ENCODE measurements at places on chromosomes 3 and 15.

DNA sequence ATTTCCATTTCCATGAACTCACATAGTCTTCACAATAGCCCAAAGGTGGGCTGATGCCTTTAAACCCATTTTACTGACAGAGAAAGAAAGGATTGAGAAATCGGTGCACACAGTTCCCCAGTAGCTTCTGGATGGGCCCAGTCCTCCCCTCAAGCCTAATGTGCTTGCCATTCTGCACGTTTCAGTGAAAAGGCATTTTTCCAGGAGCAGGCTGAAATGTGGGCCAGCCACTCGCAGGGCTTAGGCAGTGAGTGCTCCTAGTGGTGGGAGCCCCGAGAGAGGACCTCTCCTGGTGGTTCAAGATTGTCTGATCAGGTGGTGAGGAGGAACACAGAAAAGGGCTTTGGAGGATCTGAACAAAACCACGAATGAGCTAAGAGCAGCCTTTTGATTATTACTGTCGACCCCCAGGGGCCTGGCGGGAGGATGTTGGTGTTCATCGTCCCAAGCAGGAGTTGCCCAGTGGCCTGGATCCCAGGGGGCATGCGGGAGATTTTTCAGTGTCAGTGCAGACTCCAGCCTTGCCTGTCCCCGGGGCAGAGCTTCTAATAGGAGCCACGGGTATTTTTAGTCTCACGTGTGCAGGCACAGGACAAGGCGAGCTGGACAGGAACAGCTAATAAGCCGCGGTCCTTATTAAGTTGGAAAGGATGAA, 8.7 kb upstream of the KY start:
- DNase-seq: no peak

GRCh38 chr3:119585856-119586570, 6.7 kb downstream of the ADPRH start:
- DNase-seq: no peak

GRCh38 chr3:50132421-50133282, 22.5 kb upstream of the SEMA3F start:
- no peak for DNase-seq

- DNase-seq: no peak
Observed at GRCh38 chr15:35911052-35911777, 365.2 kb upstream of the DPH6 start.

DNA sequence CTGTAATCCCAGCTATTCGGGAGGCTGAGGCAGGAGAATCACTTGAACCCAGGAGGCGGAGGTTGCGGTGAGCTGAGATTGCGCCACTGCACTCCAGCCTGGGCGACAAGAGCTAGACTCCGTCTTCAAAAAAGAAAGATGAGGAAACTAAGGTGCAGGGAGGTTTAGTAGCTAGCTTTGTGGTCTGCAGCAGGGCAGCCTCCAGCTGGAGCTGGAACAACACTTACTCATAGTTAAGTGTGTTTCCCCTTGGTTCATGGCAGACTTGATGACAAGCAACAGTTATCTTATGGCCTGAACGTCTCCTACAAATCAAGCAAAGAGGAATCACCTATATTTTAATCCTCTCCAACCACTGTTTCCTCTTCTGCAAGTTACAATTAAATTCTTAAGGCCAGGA, 12.6 kb downstream of the KAT2B start:
- no peak for DNase-seq

DNA sequence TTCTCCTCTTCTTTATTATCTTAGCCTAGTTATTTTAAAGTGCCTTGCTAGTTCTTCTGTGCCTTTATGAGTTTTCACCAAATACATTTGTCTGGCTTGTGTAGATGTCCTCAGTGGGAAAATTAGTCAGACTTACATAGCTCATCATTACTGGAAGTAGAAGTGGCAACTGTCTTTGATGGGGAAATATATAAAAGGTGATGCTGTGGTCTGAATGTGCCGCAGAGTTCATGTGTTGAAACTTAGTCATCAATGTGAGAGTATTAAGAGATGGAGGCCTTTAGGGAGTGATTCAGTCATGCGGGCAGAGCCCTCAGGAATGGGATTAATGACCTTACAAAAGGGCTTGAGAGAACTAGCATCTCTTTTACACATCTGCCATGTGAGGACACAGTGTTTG, 6.4 kb upstream of the ERICH6 start:
- no peak for DNase-seq

DNA sequence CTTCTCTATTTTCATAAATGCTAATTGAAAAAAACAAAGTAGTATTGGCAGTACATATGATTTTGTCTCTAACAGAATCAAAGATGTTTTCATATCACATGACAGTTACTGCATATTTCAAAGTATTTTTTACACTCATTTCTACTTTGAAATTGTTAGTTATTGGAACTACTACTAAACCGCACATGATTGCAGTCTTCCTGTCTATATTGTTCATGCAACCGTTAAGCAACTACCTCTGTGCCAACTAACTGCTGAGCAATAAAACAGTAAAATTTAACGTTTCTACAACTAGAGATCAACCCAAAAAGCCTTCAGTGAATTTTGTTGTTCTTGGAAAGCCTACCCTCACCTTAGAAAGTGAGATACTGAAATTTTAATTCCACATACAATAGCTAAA, 64.2 kb downstream of the DMXL2 start:
- DNase-seq: no peak

DNA sequence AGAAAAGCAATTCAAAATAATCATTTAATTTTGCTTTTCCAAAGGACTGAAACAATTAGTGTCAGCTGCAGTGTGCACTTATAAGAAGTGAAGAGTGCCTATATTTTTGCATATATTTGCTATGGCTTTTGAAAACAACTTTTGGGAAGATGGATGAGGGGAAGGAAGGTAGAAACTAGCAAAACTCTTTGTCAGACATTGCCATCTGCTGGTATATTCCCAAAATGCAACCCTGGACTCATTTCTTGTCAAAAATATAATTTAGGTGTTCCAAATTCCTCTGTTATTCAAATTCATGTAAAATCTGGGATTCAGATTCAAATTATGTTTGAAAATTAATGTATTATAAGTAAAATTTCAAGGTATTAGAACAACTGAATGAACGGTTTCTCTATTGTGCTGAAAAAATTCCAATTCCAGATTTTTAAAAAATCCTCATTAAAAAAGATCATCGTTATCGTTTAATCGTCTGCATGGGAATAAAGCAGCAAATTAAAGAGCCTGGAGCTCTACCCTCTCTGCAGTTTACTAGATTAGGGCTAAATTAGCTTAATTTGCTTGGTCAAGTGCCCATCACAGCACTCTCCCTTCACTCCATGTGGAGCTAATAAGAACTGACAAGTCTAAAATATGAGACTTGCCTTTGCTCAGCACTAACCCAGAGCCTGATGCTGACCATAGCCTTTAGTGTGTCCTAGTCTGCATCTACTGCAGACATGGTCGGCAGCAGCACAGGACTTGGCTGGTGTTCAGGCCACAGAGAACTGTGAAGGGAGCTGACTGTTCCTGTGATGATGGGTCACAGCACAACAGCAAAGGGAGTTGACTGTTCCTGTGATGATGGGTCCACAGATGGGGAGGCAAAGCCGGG, 67.9 kb upstream of the MITF start:
- no peak for DNase-seq

GRCh38 chr3:183268366-183268765, 15.3 kb downstream of the B3GNT5 start:
- DNase-seq: no peak

DNA sequence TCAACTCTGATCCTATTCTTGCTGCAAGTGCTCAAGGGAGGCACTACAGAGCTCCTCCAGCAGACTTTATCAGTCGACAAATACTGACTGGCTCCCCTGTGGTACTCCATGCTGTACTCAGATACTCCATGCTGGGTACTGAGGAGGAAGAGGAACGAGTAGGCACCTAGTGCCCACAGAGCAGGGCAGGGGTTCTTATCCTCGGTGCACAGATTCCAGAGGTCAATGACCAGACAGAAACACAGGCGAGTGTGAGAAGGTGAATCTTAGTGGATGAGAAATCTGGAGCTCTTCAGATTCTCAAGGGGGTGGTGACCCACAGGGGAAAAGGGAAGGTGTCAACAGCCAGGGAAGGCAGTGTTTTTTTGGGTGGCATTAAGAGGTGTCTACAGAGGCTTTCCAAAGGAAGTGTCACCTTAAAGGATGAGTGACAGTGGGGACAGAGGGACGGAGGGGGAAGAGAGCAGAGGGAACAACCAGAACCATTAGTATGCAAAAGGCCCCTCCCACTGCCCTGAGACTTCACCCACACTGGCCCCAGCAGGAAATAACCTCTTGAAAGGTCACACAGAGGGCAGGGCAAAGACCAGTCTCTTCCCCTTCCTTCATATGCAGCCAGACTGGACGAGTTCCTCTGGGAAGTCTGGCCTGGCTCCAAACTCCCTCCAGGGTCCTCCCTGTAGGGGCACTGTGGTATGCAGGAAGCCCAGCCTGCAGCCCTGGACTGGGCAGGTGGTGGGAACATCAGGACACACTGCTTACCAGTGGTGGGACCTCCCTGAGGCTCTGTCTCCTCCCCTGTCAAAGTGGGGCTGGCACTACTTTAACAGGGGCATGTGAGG, 27.5 kb downstream of the CCDC12 start:
- no peak for DNase-seq

GRCh38 chr3:8576436-8576835, 68.2 kb downstream of the SSUH2 start:
- no peak for DNase-seq

- DNase-seq: peak; percentile 49
Observed at GRCh38 chr3:168884353-168884903, 779.1 kb downstream of the MECOM start.

- DNase-seq: no peak
Observed at GRCh38 chr15:100703671-100704070, 101.3 kb downstream of the ASB7 start.

GRCh38 chr3:124115279-124115678, 123.4 kb upstream of the ROPN1 start:
- DNase-seq: no peak

DNA sequence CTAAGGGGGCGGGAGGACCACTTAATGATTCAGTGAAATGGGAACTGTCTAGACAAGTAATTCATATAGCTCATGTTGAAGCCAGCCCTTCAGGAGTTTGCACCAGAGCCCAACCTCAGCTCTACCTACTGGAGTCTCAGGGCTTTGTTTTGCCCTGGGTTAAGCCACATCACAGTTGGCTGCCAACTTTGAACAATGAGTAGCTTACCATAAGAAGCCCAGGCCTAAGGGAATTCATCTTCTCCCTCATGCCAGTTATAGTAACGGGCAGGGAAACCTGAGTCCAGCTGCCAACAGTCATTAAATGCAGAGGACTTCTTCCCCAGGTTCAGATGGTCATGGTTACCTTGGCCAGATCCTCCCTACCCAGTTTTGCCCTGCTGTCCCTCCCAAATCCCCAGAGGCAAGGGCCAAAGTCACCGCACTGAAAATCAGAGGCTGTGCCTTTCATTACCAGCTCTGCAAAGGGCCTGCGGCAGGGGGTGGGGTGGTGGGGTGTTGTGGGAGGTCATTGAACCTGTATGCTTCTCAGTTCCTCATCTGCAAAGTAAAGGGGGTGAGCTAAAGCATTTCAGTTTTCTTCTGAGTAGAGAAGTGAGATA, 302.2 kb upstream of the NR2E3 start:
- DNase-seq: no peak

DNA sequence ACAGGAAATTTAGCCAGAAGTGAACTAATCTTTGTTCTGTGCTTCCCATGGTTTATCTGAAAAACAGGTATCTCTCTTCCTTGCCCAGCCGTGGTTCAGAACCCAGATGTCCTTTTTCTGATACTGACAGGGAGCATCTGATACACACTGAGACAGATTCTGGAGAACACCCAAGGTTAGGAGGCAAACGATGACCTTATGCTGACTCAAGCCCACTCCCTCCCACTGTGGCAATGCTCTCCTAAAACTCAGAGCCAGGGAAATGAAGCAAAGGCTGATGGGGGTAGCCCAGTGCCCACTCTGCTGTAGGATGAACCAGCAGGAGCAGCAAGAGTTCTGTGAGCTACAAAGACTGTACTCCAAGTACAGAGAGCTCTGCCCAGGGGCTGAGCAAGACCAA, 225.1 kb downstream of the NTRK3 start:
- DNase-seq: no peak

DNA sequence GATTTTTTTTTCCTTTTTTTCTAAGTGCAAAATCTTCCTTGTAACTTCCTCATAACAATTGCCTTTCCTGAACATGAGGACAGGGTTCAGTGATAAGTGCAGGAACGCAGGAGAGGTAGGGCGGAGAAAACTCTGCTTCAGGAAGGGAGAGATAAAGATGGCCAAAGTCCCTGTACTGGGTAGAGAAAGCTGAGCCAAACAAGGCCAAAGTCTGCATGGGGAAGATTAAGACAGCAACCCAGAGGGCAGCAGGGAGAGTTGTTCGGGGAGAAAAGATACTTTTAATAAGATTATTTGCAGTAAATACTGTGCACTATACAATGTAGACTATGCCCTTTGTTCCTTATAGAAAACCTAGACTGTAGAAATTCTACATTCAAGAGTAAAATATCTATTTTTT, 55.4 kb upstream of the LRRFIP2 start:
- DNase-seq: no peak

GRCh38 chr15:36507458-36507857, 72.0 kb upstream of the CDIN1 start:
- no peak for DNase-seq

- DNase-seq: peak; percentile 63
Observed at GRCh38 chr3:129485721-129486663, 42.4 kb upstream of the RHO start.

DNA sequence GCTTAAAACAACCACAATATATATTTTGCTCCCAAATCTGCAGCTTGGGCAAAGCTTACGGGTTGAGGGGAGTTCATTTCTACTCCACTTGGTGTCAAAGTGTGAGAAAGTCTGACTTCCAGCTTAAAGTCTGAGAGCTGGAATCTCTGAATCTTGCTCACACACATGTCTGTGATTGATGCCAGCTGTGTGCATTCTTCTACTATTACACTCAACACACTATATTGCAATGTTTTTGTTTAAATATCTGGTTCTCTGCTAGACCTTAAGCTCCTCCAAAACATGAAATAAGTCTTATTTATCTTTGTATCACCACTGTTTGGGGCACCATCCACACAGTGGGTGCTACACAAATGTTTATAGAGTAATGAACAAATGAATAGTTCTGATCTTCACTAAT, 36.7 kb upstream of the SECISBP2L start:
- peak; percentile 76 for DNase-seq

GRCh38 chr3:24730173-24730572, 235.5 kb upstream of the THRB start:
- DNase-seq: no peak

DNA sequence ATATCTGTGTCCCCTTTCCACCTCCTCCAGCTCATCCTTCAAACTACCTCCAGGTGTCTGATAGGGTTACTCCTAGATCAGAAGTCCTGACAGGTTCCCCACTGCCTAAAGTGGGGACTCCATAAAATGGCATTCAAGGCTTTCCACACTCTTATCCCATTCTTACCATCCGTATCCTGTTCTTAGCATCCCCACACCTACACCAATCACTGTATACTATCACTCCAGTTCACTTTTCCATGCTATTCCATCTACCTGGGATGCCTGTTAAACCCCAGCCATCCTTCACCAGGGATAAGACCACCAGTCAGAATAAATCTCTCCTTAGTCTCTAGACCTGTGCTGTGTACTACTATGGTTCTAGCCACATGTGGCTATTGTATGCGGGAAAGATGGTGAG, 19.1 kb downstream of the SSR3 start:
- no peak for DNase-seq
